Mesothelial cell of epicardium (in vitro differentiated cells): ENCODE measurements at places on chromosomes 13 and 19.

GRCh38 chr19:28444362-28444761 is 768.6 kb downstream of the UQCRFS1 start:
- no peak overlapping the region for H3K4me3 ChIP-seq
- H3K36me3 ChIP-seq: no peaks in the 10 kb centered on the region
- H3K27ac ChIP-seq: no peak overlapping the region
- H3K27me3 ChIP-seq: peaks cover 12% of the 10 kb centered on the region

DNA sequence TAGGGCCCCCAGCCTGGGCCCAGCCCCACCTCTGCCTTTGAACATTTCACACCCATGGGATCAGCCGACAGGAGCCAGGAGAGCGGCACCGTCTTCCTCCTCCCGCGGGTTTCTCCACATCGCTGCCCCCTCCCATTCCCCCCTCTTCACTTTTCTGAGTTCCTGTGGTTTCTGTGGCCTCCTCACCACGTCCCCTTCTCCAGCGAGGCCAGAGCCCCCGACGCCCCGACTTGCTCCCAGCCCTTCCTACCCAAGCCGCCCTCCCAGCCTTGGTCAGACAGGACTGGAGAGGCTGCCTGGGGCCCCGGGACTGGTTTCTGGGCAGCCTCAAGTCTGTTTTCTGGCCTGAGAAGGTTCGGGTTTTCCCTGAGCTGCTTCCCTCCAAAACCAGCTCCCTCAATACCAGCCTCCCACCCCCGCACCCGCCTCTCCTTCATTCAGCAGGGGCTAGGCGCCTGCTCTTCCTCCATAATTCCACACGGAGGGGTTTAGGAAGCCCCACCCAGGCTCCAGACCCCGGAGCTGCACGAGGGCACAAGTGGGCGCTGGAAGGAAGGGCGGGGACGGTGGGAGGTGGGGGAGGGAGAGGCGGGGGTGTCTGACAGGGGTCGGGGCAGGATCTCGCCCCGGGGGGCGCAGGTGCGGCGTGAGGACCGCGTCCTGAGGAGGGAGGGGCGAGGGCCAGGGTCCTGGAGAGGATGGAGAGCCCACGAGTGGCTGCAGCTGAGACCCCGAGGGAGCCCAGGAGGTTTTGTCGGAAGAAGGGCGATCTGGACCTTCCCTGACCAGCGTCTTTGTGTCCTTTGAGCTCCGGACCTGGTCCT is 4.0 kb upstream of the SIGLEC10 start:
- peaks cover 14% of the 10 kb centered on the region for H3K27me3 ChIP-seq
- H3K27ac ChIP-seq: no peak overlapping the region
- no peaks in the 10 kb centered on the region for H3K36me3 ChIP-seq

- no peak overlapping the region for H3K4me3 ChIP-seq
- no peak overlapping the region for H3K27ac ChIP-seq
- H3K27me3 ChIP-seq: no peaks in the 10 kb centered on the region
- DNase-seq: no peak
- H3K4me1 ChIP-seq: no peaks in the 10 kb centered on the region
- no peaks in the 10 kb centered on the region for H3K36me3 ChIP-seq
These were observed 2.2 kb upstream of the CLEC17A start for GRCh38 chr19:14580623-14581237.

- H3K4me1 ChIP-seq: peaks cover 13% of the 10 kb centered on the region
- H3K4me3 ChIP-seq: no peak overlapping the region
These were observed 62.6 kb downstream of the UFM1 start for GRCh38 chr13:38412266-38412665.

GRCh38 chr13:23443878-23444277 is 10.4 kb upstream of the SACS start:
- DNase-seq: no peak
- no peaks in the 10 kb centered on the region for H3K4me1 ChIP-seq
- no peaks in the 10 kb centered on the region for H3K36me3 ChIP-seq
- no peaks in the 10 kb centered on the region for H3K27me3 ChIP-seq
- no peak overlapping the region for H3K4me3 ChIP-seq
- H3K27ac ChIP-seq: no peak overlapping the region

DNA sequence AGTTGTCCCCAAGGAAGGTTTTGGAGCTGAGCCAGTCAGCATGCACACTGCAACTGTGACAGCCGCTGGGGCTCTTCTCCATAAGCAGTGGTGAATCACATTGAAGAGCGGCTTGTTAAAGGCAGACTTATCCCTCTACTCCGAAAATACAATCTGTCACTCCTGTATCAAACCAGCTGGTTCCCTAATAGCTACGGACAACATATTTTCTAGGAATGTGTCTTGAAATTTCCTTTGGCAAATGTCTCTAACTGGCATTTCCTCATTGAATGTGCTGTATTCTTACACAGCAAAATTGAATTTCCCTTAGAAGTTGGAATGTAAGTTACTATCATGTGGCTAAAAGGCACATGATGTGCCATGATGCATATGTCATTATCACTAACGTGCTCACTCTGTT is 104.0 kb upstream of the GPR12 start:
- H3K4me3 ChIP-seq: no peak overlapping the region
- H3K27me3 ChIP-seq: peaks cover 46% of the 10 kb centered on the region
- H3K27ac ChIP-seq: no peak overlapping the region
- no peaks in the 10 kb centered on the region for H3K4me1 ChIP-seq
- no peaks in the 10 kb centered on the region for H3K36me3 ChIP-seq

DNA sequence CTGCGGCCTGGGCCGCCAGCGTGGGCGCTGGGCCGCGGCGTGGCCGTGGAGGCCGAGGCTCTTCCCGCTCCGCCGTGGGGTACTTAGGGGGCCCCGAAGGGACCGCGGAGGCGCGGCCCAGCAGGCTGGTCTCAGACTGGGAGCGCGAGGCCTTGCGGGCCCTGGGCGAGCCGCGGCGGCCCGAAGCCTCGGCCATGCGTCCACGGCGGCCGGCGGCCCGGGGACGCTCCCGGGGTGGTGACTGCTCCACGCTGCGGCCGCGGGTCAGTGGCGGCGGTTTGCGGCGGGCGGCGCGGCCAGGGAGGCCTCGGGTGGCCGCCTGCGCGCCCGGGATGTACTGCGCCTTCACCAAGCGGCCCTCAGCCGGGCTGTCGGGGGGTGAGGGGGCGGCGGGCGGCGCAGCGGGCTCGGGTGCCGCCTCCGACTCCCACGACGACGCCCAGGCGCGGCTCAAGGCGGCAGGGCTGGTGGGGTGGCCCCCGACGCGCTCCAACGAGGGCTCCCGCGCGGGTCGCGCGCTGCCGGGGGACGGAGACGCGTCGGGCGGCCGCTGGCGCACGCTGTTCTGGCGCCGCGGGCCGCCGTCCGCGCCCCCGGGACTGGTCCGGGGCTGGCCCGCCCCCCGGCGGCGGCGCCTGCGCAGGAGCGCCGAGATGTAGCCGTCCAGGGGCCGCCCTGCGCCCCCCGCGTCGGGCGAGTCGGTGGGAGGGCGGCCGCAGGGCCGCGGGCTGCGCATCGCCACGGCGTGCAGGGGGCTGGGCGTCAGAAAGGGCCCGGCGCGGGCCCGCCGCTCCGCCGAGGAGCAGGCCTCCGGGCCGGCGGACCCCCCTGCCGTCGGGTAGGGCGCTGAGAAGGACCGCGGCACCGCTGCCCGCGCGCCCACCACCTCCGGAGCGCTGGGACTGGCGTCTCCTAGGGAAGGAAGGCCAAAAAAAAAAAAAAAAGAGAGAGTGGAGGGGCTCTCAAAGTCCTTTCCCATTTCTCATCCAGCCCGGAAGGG is 11.7 kb downstream of the DACT3 start:
- H3K4me3 ChIP-seq: peak overlapping the region; percentile 28
- DNase-seq: no peak
- H3K4me1 ChIP-seq: peaks cover 9% of the 10 kb centered on the region
- H3K36me3 ChIP-seq: peaks cover 25% of the 10 kb centered on the region
- H3K27me3 ChIP-seq: peaks cover 70% of the 10 kb centered on the region

DNA sequence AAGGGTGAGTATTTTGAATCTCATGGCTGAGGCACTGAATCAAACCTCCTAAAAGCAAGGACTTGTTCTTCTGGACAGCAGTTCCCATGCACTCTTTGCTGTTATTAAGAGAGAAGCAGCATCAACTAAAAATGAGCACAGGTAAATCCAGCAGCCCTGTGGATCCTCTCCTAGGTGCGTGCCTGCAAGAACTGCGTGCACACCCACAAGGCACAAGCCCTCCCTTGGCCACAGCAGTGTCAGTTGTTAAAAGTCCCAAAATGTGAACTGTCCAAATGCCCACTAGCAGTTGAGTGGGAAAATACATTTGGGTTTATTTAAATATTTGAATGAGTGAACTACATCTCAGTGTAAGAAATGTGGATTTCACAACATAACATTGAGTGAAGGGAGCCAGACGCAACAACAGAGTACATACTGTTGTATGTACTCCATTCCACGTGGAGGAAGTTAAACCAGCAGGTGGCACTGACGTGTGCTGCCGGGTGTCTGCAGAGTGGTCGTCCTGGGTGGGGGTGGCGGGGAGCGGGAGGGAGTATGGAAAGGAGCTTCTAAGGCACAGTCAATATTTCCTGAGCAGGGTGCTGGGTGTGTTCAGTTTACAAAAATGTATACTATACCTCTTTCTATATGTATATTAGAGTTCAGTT is 266.4 kb downstream of the NALCN start:
- H3K4me3 ChIP-seq: no peak overlapping the region
- no peaks in the 10 kb centered on the region for H3K4me1 ChIP-seq
- peaks cover 58% of the 10 kb centered on the region for H3K27me3 ChIP-seq
- no peak for DNase-seq
- H3K27ac ChIP-seq: no peak overlapping the region
- H3K36me3 ChIP-seq: no peaks in the 10 kb centered on the region

GRCh38 chr13:45828256-45828968 is 23.1 kb downstream of the SIAH3 start:
- H3K4me1 ChIP-seq: peaks cover 1% of the 10 kb centered on the region
- no peaks in the 10 kb centered on the region for H3K36me3 ChIP-seq
- H3K4me3 ChIP-seq: no peak overlapping the region
- H3K27ac ChIP-seq: no peak overlapping the region
- no peak for DNase-seq

DNA sequence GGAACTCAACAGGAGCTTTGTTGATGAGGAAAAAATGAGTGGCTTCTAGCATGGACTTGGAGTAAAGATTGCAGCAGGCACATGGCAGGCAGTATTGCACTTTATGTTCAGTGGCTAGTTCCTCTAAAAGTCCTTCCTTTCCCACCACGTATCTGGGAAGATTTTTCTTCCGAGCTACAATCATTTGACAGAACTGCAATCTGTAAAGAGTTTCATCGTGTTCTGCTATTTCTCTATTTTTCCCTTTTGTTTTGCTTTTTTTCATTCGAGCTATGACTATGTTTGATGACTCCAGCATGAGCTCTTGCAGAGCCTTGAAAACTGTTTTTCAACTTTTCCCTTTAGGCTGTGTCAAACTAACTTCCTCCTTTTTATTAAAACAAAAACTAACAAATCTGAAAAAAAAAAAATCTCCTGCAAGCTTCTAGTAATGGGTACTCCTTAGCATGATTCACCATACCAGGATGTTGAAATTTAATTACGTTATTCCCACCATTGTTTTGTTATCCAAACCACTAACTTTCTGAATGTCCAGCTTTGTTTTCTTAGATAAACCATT is 12.3 kb downstream of the CLDN10 start:
- no peak overlapping the region for H3K27ac ChIP-seq
- H3K36me3 ChIP-seq: no peaks in the 10 kb centered on the region
- no peak for DNase-seq
- no peaks in the 10 kb centered on the region for H3K27me3 ChIP-seq
- no peak overlapping the region for H3K4me3 ChIP-seq

- no peak overlapping the region for H3K4me3 ChIP-seq
- no peaks in the 10 kb centered on the region for H3K36me3 ChIP-seq
- no peaks in the 10 kb centered on the region for H3K27me3 ChIP-seq
- DNase-seq: no peak
- H3K27ac ChIP-seq: no peak overlapping the region
These were observed 1757.8 kb downstream of the PCDH9 start for GRCh38 chr13:65472336-65472735.

DNA sequence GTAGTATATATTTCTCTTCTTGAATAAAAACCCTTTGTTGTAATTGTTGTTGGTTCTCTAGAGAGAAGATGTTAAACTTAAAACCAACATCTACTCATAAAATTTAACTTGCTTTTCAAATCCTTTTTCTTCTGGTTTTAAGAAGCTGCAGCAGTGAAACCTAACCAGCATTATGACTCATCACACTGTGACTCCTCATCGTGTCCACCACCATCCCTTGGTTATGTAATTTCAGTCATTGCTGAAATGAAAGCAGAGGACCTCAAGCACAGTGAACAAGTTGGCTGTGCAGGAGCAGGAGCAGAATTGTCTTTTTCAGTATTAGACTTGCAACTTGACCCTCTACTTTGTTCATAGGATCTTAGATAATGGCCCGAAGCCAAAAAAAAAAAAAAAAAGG is 64.9 kb upstream of the HTR2A start:
- H3K36me3 ChIP-seq: no peaks in the 10 kb centered on the region
- H3K4me1 ChIP-seq: no peaks in the 10 kb centered on the region
- DNase-seq: no peak
- no peak overlapping the region for H3K4me3 ChIP-seq
- no peaks in the 10 kb centered on the region for H3K27me3 ChIP-seq

DNA sequence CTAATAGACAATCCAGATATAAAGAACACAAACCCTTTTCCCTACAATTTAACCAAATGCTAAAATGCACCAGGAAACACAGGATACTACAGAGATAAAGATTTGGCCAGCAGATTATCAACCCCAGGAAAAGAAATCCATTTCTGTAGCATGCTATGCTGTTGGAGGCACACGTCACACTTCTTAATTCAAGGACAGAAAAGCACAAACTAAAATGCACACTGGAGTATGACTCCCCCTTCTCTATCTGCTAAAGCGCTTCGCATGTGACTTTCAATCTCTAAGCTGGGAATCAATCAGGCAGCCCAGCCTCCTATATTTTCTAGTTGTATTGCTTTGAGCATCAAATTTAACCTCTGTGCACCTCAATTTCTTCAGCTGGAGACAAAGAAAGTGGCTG is 22.2 kb downstream of the ABCC4 start:
- H3K27me3 ChIP-seq: no peaks in the 10 kb centered on the region
- no peak overlapping the region for H3K4me3 ChIP-seq
- H3K36me3 ChIP-seq: no peaks in the 10 kb centered on the region
- H3K4me1 ChIP-seq: peaks cover 33% of the 10 kb centered on the region

DNA sequence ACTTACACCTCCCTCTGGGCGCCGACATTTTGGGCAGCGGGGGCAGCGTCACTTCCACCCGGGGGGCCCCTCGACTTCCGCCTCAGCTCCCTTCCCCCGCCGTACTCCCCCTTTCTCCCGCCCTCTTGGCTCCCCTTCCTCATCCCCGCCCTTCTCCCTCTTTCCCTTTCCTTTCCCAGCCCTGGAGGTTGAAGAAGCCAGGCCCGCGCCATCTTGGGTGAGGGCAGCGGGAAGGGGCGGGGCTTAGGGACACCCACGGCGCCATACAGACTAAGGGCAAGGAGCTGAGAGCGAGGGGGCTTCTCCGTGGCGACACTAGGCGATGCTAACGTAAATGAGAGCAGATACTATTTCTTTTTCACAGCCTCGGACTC is at the start of gene FIZ1:
Gene FIZ1, minus strand, starts transcription at position 50 of the 374 bp plus-strand sequence. CDS start 1,652 bp downstream, outside the sequence.
- H3K36me3 ChIP-seq: peaks cover 36% of the 10 kb centered on the region
- H3K4me1 ChIP-seq: peaks cover 19% of the 10 kb centered on the region
- DNase-seq: peak; percentile 98
- no peaks in the 10 kb centered on the region for H3K27me3 ChIP-seq
